ENCODE measurements at places on chromosomes 16 and 17.

- no peak for DNase-seq
Observed at GRCh38 chr17:28537219-28537610, 15.2 kb downstream of the UNC119 start.

- no peak for DNase-seq
Observed at GRCh38 chr17:11642655-11643054, 44.4 kb downstream of the DNAH9 start.

GRCh38 chr16:75072239-75072947, 44.2 kb downstream of the LDHD start:
- no peak for DNase-seq

- no peak for DNase-seq
Observed at GRCh38 chr17:44314869-44315661, 6.7 kb downstream of the RUNDC3A start.

DNA sequence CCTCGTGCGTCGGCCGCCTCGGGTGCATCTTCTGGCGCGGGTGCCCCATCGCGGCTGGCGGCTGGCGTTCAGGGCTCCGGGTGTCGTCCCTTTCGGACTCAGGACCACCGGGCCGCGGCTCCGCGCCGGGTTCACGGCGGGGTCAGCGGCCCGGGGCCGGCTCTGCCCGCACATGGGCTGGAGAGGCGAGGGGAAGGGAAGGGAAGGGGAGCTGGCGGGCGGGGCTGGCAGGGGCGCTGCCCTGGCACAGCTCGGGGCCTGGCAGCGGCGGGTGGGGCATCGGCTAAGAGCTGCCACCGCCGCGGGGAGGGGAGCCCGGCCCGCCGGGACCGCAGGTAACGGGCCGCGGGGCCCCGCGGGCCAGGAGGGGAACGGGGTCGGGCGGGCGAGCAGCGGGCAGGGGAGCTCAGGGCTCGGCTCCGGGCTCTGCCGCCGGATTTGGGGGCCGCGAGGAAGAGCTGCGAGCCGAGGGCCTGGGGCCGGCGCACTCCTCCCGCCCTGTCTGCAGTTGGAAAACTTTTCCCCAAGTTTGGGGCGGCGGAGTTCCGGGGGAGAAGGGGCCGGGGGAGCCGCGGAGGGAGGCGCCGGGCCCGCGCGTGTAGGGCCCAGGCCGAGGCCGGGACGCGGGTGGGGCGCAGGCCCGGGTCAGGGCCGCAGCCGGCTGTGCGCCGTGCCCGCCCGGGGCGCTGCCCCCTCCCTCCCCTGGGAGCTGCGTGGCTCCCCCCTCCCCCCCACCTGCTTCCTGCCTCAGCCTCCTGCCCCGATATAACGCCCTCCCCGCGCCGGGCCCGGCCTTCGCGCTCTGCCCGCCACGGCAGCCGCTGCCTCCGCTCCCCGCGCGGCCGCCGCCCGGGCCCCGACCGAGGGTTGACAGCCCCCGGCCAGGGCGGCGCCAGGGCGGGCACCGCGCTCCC, 646 bp downstream of the HIC1 start:
- no peak for DNase-seq

GRCh38 chr17:63495491-63495890, 18.6 kb downstream of the ACE start:
- DNase-seq = no peak

- peak; percentile 81 for DNase-seq
Observed at GRCh38 chr16:55437625-55438024, 41.4 kb upstream of the MMP2 start.

GRCh38 chr16:2471016-2471652, at the start of gene NTN3:
NTN3 (plus strand) TSS chr16:2471297; CDS start chr16:2471702, 405 bp downstream.
- no peak for DNase-seq

DNA sequence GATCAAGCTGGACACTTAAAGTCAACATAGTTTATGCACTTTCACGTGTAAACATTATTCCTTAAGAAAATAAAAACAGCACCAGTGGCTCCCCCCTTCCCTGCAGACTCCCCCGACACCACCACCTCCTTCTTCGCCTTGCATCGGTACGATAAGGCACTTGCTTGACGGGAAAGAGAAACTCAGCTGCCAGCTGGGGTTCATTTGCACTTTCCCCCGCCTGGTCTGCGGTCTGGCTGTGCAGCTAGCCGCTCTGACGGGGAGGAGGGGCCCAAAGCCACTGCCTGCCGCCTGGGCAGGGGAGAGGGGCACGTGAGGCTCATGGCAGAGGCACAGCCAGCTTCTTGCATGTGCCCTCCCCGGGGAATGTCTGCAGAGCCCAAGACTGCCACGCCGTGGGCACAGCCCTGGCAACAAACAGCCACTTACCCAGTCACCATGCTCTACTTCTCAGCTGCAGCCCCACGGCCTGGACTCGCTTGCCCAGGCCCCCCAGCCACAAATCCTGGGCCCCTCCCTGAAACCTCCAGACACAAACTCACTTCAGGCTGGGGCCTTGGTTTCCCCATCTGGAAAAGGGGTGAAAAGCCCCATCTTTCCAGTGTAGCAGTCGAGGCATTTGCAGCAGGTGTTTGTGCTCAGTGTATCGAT, 16.5 kb upstream of the PRM1 start:
- DNase-seq = no peak

DNA sequence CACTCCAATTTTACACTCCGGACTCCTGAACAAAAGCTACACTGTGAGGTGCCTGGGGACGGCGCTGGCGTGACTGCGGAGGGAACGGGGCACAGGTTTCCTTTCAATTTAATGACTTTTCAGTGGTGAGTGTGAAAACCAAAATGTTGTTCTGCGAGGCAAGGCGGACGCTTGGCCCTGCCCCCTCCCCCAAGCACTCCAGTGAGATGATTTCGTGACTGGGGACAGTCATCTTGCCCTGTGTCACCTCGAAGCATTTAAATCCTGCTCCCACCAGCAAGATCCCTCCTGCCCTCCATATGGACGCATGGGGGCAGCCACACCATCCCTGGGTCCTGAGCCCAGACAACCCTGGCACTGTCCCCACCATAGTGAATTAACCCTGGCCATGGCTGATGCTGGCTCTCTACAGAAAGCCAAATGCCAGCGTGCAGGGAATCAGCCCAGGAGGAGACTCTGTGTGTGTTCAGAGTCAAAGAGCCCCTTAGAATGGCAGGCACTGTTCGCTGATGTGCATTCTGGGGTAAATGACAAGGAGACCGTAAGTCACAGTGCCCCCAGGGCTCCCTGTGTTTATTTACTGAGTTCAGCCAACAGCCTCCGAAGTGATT, 41.0 kb downstream of the C16orf95 start:
- no peak for DNase-seq

- DNase-seq = no peak
Observed at GRCh38 chr17:43114151-43114552, 11.0 kb downstream of the BRCA1 start.

GRCh38 chr17:78272181-78272913, 40.9 kb downstream of the TMEM235 start:
- DNase-seq = peak; percentile 48

- no peak for DNase-seq
Observed at GRCh38 chr16:52318302-52319009, 228.5 kb downstream of the TOX3 start.
